NCI-H226 (cell line): ENCODE measurements at places on chromosomes 5 and 9.

DNA sequence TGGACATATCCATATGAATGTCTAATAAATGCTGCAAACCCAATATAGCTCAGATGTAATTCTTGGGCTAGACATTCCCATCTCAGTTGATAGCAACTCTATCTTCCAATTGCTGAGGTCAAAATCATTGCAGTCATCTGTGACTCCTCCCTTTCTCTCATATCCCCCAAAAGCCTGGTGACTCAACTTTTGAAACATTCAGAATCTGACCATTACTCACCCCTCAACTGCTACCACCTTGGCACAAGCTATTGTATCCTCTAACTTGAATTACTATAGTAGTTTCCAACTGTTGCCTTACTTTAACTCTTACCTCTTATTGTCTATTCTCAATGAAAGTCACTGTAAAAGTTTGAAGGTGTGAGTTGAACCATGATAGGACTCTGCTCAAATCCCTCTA lies 600.1 kb upstream of the RGMB start:
- peak; percentile 84 for DNase-seq

GRCh38 chr9:121975801-121976277 lies 117.3 kb downstream of the TTLL11 start:
- no peak for DNase-seq

GRCh38 chr5:158483281-158483860 lies 616.3 kb downstream of the EBF1 start:
- DNase-seq, result no peak

DNA sequence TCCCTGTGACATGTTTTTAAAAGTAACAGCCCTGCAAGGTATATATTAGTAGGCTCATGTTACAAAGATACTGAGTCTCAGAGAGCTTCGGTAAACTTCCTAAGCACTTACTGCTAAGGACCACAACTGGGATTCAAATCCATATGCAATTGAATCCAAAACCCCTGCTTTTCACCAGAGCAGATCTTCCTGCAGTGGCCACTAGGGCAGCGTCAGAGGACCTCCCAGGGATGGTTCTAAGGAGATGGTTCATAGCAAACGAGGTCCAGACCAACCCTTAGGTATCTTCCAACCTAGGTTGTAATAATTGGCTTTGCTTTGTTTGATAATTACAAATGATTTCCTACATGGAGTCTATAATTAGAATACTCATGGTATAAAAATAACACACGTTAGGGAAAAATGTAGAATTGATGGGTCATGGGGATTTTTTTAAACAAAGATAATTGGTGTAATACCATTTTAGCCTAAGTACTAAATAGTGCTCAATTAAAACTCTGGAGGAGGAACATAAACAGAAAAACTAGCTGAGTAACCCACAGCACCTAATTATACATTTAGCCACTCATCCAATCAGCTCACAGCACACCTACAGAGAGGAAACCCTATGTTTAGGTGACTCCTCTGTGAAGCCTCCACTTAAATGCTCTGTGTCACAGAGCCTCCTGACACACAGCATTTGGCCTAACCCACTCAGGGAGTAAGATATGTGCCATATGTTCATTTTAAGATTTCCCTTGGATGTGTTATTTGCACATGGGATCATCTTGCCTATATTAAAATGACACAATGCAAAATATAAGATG lies 10.0 kb upstream of the CAST start:
- DNase-seq, result no peak

- no peak for DNase-seq
Observed at GRCh38 chr5:62732677-62733121, 154.1 kb downstream of the LRRC70 start.

GRCh38 chr5:119410448-119411159 lies 41.7 kb upstream of the HSD17B4 start:
- DNase-seq, result no peak

- peak; percentile 47 for DNase-seq
Observed at GRCh38 chr5:143057580-143057999, 287.4 kb downstream of the ARHGAP26 start.

DNA sequence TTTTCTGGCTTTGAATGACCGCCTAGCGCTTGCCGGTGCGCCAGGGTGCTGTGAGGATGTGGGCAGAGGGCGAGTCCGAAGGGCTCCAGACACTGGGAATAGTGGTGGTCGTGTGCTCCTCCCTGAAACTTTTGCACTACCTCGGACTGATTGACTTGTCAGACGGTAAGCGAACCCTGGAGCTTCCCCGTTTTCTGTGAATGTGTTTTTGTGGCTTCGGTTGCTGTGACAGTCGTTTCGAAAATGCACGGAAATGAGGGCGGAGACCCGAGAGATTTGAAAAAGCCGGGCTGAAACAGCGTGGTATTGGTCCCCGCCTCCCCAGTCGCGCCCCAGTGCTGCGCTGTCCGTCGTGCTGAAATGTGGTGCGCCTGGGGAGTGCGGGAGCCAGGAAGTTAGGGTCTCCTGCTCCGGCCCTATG lies 102.5 kb upstream of the GABRP start:
- DNase-seq, result no peak
